Fibroblast of the aortic adventitia (primary cell): ENCODE measurements at places on chromosomes 12 and 14.

DNA sequence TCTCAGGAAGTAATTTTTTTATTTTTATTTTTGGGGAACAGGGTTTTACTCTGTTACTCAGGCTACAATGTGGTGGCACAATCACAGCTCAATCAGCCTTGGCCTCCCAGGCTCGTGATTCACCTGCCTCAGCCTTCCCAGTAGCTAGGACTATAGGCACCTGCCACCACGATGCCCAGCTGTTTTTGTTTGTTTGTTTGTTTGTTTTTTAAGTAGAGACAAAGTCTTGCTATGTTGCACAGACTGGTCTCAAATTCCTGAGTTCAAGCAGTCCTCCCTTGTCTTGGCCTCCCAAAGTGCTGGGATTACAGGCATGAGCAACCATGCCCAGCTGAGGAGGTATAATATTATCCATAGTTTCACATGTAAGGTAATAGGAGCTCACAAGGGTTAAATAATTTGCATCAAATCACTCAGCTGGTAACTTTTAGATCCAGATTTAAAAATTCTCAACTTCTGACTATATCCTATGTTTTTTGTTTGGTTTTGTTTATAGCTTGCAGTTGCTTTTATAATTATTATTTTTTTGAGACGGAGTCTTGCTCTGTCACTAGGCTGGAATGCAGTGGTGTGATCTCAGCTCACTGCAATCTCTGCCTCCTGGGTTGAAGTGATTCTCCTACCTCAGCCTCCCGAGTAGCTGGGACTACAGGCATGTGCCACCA, 629.3 kb downstream of the DIO2 start:
- no peak for DNase-seq

DNA sequence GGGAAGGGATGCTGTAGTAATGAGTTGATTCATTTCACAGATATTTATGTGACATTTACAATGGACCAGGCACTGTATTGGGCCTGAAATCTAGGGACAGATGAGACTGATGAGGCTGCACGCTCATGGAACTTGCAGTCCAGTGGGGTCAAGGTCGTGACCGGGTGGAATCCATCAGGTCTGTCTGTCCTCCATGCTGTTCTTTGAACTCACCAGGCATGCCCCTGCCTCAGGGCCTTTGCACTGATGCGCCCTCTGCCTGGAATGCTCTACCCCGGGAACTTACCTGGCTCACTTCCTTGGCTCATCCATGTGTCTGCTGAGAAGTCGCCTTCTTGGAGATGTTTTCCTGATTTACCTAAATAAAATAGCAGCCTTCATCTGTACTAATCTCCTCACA, 200.1 kb downstream of the VRK1 start:
- no peak for DNase-seq

DNA sequence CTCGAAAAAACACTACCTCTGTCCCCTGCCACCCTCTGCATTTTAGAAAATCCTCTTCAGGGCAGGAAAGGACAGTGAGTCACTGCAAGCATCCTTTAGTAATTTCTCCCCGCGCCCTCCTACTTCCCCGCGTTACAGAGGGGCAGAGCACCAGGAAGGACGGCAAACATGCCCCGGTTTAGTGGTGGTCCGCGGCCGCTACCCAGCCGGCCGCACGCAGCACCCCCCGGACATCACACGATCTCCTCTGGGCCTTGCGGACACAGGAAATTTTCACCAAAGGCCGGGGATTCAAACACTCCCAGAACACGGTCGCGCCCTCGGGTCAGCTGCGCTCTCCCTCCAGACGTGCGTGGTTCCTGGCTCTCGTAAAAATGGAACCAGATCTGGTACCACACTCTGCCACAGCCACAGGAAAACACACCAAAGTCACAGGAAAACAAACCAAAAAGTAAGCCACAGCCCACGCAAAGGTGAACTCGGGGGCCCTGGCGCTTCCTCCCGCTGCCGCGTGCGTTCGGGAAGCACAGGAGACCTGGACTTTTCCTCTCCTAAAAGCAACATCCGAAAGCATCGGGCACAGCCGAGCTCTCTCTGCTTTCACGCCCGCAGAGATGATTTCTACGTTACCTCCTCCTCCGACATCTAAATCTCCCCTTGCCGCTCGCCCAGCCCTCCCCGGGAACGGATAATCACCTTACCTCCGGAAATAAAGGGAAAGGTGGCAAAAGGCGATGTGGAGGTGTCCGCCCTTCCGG, 839 bp downstream of the SLC38A1 start:
- peak; percentile 40 for DNase-seq

GRCh38 chr14:66610154-66610563, 102.2 kb downstream of the GPHN start:
- no peak for DNase-seq

- peak; percentile 98 for DNase-seq
These were observed 31.9 kb upstream of the DUSP6 start for GRCh38 chr12:89384050-89384758.

DNA sequence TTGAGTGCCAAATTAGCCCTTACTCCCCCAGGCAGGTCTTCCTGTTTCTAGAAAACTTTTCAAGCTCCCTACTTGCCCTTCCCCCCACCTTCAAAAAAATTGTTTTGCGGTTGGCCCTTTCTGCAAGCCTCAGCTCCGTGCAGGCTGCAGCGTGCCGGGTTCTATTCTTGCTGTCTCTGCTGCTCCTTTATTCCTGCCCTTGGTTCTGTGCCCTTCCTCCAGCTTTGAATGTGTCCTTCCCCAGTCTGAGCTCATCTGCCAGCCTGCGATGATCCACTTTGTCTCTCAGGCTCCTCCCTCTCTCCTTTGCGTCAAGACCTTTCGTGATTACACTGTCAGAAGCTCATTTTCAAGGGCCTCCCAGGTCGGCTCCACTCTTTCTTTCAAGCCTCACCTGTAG, 98.6 kb downstream of the IRF2BPL start:
- DNase-seq, result no peak

- no peak for DNase-seq
These were observed 21.2 kb upstream of the RNASE12 start for GRCh38 chr14:20612403-20612802.
